ENCODE measurements at places on chromosomes 6 and 20.

DNA sequence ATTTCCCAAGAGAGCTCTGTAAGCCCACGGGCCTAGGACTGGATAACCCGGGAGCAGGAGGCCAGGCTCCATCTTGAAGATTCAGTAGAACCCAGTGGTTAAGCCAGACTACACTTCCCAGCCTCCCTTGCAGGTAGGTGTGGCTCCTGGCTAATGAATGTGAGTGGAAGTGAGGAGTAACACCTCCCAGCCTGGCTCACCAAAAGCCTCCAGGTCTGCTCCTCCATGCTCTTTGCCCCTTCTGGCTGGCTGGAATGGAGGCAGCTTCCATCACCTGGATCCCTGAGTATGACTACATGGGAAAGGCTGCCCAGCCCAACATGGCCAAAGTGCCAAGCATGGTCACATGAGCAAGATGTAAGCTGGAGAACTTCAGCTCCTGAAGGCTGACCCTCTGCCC lies 9.7 kb downstream of the LRRN4 start:
- no peak for DNase-seq

DNA sequence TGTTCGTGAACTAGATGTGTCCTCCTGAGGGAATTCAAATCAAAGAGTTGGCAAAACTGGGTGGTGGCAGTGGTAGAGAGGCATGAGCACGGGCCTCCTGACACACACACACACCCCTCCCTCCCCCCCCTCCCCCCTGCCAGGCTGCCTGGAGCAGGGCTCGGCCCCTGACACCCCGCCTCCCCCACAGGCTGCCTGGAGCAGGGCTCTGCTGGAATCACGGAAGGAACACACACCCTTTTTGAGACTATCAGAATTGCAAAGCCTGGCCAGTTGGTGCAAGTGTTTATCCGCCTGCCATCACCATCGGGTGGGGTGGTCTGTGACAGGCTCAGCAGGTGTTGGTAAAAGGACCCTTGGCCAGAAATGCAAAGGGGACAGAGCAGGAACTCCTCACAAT lies 59.0 kb downstream of the FAM120B start:
- DNase-seq = no peak

DNA sequence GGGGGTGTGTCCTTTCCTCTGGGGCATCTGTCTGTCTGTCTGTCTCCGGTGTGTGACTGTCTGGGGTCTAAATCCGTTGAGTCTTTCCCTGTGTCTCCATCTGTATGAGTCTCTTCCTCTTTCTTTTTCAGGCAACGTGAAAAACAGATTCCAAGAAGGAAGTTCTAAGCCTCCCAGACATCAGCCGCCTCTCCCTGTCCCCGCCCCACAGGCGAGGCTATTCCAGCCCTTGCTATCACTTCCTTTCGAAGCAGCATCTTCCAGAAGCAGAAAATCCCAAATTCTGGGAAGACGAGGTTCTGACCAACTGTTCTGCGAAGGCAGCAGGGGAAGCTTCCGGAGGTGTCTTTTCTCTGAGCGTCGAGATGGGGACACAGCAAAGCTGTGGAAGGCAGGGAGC lies 34.0 kb downstream of the PMEPA1 start:
- DNase-seq = no peak

DNA sequence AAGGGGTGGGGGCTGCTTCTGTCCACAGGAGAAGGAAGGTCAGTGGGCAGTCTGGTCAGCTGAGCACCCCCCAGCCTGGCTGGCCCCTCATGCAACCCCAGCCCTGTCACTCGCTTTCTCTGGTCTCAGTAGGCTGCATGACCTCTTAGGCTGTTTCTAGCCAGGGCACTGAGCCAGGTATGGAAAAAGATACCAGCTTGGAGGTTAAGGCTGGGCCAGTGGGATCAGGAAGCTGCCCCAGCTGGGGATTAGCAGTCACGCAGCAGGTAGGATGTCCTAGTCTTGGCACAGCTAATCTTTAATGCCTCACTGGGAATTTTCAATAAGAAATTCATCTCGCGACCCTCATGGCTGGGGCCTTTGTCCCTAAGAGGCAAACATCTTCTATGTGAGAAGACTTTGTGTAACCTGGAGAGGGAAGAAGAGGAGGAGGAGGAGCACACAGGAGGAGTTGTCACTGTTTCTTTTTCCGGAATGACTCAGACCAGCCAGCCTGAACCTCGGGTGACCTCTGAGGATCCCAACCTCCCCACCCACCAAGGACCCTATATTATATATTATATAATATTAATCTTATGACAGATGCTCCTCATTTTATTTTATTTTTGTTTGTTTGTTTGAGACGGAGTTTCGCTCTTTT lies 2.4 kb upstream of the BPIFA2 start:
- DNase-seq = no peak

DNA sequence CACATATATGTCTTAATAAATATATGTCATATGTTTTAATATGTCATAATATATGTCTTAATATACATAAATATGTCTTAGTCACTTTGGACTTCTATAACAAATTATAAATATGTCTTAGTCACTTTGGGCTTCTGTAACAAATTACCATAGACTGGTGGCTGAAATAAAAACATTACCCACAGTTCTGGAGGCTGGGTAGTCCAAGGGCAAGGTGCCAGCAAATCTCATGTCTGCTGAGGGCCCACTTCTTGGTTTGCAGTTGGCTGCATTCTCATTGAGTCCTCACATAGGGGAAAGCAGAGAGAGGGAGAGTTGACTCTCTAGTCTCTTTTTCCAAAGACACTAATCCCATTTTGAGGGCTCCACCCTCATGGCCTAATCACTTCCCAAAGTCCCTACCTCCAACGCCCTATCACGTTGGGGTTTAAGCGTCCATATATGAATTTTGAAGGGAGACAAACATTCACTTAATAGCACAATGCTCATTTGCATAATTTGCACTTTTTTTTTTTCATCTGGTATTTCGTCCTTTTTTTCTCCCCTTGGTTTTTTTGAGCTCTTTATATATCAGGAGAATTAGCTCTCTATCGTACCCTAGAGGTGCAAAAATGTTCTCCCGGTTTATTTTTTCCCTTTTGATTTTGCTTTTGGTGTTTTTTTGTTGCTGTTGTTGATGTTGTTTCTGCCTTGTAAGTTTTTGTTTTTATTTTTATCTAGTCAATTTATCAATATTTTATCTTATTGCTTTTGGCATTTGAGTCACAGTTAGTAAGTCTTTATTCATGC lies 266.4 kb downstream of the PLCB1 start:
- no peak for DNase-seq

DNA sequence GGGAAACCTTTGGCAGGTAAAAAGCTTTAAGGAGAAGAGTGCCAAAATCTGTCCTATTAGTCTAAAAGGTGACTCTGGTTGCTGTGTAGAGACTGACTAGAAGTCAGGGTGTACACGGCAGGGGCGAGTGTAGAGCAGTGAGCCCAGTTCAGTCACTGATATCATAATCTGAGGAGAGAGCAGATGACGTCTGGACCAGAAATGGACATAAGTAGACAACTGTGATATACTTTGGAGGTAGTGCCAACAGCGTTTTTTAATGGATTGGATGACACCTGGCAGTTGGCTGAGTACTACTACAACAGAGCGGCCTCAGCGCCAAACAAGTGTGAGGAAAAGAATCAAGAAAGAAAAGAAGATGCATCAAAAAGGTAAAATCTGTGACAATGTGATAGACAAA lies 76.0 kb downstream of the MAP7 start:
- DNase-seq = no peak

GRCh38 chr6:23905133-23905815 lies 220.7 kb upstream of the NRSN1 start:
- DNase-seq = no peak

DNA sequence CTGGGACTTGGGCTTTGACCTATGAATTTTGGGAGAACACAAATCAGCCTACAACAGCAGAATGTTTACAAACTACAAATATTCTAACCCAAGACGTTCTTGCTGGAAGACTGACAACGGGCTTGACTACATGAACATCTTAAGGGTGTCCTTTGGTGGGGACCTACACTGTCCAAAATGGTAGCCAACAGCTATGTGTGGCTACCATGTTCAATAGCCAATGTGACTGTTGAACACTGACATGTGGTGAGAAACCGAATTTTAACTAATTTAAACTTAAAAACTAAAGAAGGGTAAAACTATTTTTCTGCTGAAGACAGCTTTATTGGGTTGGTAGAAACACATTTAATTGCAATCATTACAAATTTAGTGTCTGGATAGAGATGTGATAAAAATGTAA lies 30.1 kb downstream of the LINC00237 start:
- DNase-seq = no peak

GRCh38 chr20:42594659-42595058 lies 595.0 kb downstream of the PTPRT start:
- no peak for DNase-seq

DNA sequence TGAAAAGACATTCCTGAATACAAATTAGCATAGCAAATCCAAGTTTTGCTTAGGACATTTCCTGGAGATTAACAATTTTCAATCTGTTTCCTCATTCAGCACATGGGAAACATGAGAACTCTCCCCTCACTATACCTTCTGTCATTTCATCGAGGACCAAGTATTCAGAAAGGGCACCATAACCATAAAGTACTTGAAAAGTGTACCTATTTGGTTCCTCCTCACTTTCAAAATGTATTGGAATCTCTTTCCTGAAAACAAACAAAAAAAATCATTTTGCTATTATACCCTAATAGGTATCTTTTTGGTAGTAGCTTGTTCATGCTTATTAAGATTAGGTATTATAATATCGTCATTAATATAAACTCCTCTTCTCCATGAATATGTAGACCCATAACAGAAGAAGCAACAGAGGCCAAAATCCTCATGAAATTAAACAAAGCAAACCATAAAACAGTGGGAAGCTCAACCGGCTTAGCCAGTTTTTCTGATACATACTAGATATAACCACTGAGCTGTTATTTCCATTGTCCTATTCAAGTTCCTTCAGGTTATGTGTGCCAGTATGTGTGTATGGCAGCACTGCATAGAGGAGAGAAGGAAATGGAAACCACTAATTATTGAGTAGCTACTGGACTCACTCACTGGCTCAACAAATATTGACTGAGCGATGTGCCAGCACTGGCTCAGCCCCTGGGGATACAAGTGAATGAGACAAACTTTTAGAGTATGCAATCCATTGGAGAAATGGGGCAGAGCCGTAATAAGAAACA lies 274.0 kb downstream of the MAFB start:
- no peak for DNase-seq

DNA sequence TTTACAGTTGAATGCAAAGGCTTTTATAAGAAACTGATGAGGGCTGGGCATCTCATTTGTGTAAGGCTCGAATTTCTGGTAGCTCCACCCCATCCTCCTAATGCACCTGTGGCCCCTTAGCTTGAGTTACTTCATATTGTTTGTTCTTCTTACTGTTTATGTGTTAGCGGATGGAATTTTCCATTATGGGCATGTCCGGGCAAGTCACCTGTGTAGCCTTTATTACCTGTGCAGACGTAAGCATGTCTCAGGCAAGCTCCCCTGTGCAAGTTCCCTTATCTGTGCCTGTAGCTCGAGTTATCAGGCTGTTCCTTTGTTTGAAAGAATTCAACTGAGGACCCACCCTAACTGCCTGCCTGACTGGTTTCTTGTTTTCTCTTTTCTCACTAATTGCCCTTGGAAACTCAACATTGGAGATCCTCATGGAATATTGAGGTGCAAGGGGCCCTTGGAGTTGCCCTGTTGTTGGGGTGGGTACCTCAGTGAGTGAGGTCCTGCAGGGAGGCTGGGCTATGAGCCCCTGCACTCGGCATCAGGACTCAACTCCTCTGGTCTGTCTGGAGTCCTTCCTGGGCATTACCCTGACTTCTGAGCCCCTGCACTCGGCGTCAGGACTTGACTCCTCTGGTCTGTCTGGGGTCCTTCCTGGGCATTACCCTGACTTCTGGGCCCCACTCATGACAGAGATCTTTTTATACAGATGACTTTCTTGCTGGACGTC lies 207.9 kb upstream of the SULF2 start:
- no peak for DNase-seq

- no peak for DNase-seq
Measured at GRCh38 chr20:19673575-19673974, 84.5 kb upstream of the RIN2 start.

- peak; percentile 30 for DNase-seq
Measured at GRCh38 chr6:2103765-2104523, 141.5 kb downstream of the GMDS start.

GRCh38 chr6:122798099-122798641 lies 9.1 kb downstream of the SMPDL3A start:
- no peak for DNase-seq

DNA sequence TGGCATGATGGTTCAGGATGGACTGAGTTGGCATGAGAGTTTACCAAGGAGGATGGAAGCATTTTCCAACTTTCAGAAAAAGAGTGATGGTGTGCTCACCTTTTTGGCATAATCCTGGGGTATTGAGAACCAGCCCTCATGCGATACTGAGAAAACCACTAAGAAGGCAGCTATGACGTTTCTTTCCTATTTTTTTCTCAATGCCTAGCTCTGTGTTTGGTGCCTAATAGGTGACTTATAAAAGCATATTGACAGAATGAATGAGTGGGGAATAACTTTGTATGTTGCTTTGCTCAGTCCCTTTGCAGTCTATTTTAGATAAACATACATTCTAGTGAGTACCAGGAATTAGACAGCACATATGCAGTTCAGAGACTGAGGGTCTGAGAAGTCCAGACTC lies 816.3 kb downstream of the DHX35 start:
- DNase-seq = no peak

DNA sequence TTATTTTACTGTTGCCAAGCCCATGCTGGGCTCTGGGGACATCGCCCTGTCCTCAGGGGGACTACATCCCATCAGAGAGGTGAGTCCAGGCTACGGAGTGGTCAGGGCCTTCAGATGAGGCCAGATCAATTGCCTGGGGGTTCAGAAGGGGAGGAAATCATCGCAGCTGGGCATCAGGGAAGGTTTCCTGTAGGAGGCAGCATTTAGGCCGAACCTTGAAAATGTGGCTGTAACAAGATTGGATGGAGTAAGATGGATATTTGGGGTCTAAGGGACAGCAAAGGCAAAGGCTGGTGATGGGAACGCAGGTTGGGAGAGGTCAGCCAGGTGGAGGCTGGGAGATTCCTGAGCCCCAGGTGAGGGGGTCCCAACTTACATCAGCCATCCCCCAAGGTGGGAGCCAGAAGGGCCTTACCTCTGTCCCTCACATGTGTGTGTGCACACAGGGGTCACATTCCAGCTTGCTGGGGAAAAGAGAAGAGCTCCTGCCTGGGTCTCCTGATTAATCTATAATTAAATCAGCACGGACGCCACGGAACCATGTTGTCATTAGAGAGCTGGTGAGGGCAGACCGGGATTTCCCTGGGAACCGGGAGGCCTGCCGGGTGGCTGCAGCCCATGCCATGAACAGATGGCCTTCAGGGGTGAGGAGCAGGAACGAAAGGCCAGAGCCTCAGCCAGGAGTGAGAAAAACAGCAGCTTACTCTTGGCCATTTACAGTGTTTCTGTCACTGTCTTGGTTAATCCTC lies 30.5 kb upstream of the DLGAP4 start:
- DNase-seq = no peak

GRCh38 chr6:52210227-52210626 lies 24.1 kb downstream of the IL17A start:
- DNase-seq = no peak

- no peak for DNase-seq
Measured at GRCh38 chr6:12203001-12203400, 87.2 kb upstream of the EDN1 start.

DNA sequence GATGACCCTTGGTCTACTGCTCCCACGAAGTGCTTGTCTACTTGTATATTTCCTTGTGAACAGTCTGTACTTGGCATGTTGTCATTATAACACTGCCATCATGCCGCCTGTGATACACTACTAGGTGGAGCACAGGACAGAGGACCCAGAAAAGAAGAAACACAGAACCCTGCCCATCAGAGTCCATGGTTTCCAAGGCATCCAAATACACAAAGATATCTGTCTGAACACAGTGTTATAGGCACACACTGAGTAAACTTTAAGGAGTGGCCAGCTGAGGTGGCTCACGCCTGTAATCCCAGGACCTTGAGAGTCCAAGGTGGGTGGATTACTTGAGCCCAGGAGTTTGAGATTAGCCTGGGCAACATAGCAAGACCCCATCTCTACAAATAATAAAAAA lies 110.5 kb upstream of the SLC2A12 start:
- no peak for DNase-seq

All from CD4-positive, alpha-beta memory T cell (primary cell).